Substantia nigra (tissue), 51 donors: ENCODE measurements at places on chromosomes 2 and 18.

GRCh38 chr2:17318013-17318412 lies 200.2 kb downstream of the RAD51AP2 start:
- no peak for DNase-seq

DNA sequence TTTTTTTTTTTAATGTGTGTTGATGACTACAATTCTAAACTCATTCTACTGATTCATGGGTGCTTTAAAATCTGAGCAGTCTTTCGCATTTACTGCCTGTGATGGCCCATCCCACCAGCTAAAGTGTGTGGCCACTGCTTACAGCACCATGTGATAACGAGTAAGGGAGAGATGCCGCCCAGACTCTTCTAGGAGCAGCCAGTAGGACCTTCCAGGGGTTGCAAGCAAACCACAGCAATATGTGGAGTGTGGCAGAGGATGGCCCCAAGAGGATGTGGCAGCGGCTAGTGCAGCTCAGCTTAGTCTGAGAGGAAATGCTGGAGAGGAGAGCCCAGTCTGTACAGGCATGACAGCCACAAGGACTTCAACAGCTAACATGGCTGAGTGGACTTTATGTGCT lies 14.9 kb downstream of the IL1B start:
- no peak for DNase-seq

DNA sequence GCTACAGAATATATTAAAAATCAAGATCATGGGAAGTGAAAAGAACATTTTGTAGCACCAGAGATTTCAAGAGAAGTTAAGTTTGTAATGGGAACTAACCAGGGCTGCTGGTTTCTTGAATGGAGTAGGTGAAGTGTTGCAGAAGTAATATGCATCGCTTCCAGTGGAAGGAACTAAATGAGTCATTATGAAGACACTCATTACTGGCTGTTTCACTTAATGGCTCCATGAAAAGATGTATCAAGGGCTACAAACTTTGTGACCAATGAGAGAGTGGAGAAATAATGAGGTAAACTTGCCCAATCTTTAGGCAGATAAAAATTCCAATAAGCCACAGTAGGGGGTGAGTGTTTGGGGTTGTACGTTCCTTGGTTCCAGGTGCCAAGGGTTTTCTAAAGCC lies 380.4 kb upstream of the POU3F3 start:
- no peak for DNase-seq

GRCh38 chr2:220946552-220946951 lies 625.6 kb downstream of the EPHA4 start:
- DNase-seq = no peak

- no peak for DNase-seq
These were observed 3.0 kb downstream of the FZD7 start for GRCh38 chr2:202036601-202037037.

- no peak for DNase-seq
These were observed 247.0 kb downstream of the AGAP1 start for GRCh38 chr2:235740821-235741220.

DNA sequence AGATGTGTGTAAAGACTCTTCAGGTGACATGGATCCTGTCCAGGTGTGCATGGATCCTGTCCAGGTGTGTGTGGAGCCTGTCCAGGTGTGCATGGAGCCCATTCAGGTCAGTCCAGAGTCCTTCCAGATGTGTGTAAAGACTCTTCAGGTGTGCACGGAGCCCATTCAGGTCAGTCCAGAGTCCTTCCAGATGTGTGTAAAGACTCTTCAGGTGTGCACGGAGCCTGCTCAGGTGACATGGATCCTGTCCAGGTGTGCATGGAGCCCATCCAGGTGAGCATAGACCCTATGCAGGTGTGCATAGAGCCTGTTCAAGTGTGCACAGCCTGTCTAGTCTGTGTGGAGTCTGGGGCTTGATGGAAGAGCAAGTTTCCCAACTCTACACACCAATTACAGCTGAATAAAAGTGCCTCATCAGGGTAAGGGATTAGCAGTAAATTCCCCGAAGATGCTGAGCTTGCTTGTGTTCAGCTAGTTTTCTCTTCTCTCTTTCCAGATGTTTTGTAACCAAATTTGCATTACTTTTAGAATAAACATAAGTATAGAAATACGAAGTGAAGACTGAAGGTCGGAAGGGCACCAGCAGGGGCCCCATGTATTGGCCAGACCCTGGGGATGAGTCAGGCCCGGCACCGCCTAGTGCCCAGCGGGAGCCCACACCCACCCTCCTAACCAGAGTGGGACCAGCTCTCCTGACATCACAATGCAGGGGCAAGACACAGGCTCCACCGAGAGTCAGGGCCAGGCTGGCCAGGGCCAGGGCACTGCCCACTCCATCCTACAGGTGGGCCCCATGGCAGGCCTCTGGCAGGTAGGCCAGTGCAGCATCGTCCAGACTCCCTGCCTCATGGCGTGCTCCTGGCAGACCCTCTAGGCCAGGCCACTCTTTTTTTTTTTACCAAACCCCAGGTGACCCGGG lies 38.6 kb upstream of the GPC1 start:
- no peak for DNase-seq

DNA sequence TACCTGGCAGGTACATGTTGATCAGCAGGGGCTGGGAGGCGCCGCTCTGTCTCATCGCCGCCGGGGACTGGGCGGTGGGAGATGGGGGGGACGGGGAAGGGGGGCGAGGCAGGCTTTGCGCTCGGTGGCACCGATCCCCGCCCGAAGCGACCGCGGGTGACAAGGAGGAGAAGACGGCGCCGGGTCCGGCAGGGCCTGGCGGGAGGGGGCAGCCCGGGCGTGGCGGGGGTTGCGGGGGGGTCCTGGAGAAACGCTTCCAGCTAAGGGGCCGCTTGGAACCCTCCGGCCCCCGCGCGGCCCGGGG lies at the start of gene FEV:
Gene FEV, minus strand, starts transcription at position 164 of the 304 bp plus-strand sequence. Its CDS starts 109 bp downstream, at position 55.
- no peak for DNase-seq

GRCh38 chr2:233387667-233388528 lies 33.6 kb downstream of the DGKD start:
- DNase-seq = peak; percentile 88

DNA sequence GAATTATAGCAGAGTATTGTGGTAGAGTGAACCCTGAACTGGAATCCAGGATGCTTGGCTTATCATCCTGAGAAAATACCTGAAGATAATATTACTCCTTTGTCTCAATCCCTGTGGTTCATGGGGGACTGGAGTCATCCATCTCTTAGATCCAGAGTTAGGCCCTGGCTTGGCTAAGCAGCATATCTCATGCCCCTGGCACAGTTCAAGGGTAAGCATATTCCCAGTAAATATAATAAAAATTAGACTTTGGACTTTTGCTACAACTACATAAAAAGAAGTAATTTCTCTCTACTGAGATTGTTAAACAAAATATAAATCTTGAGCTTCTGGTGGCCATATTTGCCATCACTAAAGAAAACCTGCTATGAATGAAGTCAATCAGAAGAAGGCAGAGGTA lies 47.7 kb upstream of the STK39 start:
- DNase-seq = no peak

DNA sequence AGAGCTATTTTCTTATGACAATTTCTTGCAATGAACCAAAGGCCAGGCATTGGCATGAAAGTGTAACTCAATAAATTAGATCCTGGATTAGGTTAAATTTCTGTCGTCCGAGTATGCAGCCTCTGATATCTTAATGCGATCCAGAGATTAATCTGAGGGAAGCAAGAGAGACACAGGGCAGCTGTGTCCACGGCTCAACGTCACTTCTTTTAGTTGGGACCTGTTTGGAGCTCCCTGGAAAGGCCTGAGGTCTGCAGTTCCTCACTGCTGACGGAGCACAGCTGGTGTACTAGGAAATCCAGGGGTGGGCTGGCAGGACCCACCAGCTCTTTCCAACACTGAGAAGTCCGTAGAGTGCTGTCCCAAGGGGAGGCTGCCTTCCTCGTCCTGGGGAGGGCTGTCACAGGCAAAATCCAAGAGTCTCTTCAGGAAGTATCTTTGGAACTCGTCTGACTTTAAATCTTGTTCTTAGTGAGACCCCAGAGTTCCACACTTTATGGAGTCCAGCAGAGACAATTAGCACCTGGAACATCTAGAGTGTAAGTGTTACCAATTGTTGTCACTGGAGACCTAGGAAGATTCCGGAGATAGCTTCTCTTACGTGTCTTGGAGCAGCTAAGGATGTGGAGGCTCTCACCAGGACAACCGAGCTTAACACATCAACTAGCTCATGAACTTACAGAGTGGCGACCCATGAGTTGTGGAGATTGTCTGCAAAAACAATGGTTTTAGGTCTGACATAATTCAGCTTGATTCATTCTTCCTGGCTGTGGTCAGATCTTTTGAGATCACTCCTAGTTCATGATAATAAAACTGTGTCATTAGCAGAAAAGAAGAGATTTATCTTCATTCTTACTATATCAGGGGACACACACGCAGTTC lies 173.7 kb downstream of the ACKR3 start:
- DNase-seq = no peak

- DNase-seq = no peak
These were observed 17.0 kb upstream of the FRZB start for GRCh38 chr2:182883451-182883850.

- no peak for DNase-seq
These were observed 13.4 kb upstream of the BOK start for GRCh38 chr2:241545106-241545505.

- no peak for DNase-seq
These were observed 24.3 kb upstream of the KLHL29 start for GRCh38 chr2:23360571-23361125.

GRCh38 chr2:151762694-151763093 lies 28.4 kb upstream of the NEB start:
- no peak for DNase-seq

DNA sequence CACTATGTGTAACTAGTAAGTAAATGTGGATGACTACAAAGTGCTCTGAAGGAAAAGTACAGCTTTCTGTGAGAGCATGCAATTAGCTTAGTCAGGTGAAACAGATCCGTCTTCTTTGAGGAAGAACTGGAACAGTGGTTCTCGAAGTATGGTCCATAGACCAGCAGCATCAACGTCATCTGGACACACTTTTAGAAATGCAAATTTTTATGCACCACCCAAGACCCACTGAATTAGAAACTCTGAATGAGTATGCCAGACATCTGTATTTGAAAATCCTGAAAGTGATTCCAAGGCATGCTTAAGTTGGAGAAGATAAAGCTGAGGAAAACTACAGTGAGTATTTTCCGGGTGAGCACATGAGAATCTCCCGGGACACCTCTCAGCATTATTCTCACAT lies 130.7 kb upstream of the SPHKAP start:
- DNase-seq = no peak

- no peak for DNase-seq
These were observed 25.5 kb downstream of the SLC4A5 start for GRCh38 chr2:74317701-74318100.

- DNase-seq = no peak
These were observed 191.9 kb upstream of the CTAGE1 start for GRCh38 chr18:22609642-22610041.

DNA sequence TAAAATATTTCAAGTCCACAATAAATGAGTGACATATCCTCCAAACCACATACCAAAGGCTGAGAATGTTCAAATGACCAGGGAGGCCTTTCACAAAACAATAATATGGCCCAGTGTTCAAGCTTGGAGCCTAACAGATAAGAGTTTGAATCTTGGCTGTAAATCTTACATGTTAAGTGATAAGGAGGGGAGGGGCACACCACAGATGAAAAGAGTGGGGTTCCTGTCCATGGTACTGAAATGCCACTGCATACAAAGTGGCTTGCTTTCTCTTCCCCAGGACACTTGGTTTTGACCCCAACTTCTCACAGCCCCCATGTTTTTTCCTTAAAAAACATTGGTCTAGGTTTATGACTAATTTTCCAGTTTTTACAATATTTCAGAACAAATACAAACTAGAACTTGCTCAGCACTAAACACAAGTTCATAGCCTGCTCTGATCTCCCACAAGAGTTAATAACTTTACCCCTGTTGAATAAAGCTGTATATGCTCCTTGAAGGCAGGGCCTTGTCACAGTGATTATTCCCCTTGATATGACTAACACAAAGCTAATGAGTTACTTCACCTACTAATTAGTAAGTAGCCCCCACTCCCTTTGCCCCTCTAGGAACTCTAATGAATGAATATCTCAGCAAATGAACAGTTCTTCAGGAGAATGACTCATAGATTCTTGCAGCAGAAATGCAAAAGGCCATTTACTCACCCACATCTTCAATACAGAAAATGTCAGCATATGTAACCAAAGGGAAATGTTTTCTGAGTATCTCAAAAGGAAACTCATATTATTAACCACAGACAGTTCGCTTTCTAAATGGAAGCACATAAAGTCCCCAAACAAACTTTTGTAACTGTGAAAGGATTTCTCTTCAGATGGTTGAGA lies 142.2 kb downstream of the SATB2 start:
- DNase-seq = no peak

GRCh38 chr2:120373424-120373823 lies 27.5 kb downstream of the INHBB start:
- no peak for DNase-seq

DNA sequence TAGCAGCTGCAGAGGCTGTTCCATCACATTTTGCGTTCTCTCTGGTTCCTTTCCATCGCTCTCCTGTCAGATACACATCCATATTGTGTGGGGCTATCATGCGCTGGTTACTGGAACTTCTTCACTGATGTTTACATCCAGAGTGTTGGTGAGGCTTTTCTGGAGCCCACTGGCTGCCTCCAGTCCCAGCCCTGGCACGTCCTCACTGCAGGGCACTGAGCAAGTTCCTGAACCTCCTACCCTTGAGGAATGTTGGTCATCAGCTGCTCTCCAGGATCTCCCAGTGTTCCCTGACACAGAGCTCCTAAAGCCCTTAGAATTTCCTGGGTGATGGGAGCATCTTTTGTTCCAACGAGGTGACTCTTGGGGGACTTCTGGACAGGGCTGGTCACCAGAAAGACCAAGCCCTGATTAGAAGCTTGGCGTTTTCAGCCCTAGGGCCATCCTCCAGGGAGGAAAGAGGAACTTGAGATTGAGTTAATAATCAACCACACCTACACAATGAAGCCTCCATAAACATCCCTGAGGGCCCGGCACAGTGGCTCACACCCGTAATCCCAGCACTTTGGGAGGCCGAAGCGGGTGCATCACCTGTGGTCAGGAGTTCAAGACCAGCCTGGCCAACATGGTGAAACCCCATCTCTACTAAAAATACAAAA lies 81.3 kb downstream of the TFCP2L1 start:
- DNase-seq = no peak

DNA sequence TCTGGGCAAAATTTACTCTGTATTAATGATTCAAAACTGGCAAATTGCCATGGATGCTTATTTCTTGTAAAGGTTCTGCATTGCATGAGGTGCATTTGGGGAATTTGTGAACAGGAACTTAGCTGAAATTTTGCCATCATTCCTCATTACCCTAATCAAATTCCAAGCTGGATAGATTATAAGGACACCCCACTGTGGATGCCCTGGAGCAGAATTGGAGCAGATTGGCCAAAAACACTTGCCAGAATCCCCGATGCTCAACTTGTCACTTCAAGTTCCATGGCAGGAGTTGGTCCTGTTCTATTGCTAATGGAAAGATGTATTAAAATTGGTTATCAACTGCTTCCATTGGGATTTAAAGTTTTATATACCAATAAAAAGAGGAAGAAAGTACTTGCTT lies 237.9 kb downstream of the CCDC102B start:
- no peak for DNase-seq

GRCh38 chr2:128384446-128384845 lies 65.8 kb upstream of the HS6ST1 start:
- DNase-seq = no peak
